GDM1 (cell line): ENCODE measurements at places on chromosomes 5 and 9.

- no peak for DNase-seq
Observed at GRCh38 chr5:141811287-141812155, 66.7 kb downstream of the PCDH1 start.

DNA sequence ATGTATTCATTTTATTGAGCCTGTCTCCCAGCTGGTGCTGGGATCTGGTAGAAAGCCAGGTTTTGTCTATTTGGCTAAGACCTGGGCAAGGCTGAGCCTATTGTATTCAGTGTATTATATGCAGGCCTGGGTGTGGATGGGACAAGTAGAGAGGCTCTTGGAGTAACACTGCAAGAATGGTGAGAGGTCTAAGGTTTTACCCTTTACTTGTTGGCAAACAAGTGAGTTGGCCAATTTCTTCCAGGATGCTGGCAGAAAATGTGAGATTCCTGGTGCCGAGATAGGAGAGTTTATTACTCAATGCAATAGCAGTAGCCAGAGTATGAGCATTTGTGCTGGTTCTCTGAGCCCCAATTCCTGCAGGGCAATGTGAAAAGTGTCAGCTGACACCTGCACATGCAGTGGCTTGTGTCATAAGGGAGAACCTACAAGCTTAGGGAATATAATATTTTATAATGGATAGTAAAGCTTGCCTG is 141.7 kb upstream of the PRLR start:
- no peak for DNase-seq

- no peak for DNase-seq
Observed at GRCh38 chr9:133558191-133559126, 24.0 kb downstream of the ADAMTSL2 start.

GRCh38 chr5:90055831-90056328 is 353.7 kb downstream of the CETN3 start:
- no peak for DNase-seq

- peak; percentile 36 for DNase-seq
Observed at GRCh38 chr9:68505681-68506409, 34.8 kb downstream of the TMEM252 start.

DNA sequence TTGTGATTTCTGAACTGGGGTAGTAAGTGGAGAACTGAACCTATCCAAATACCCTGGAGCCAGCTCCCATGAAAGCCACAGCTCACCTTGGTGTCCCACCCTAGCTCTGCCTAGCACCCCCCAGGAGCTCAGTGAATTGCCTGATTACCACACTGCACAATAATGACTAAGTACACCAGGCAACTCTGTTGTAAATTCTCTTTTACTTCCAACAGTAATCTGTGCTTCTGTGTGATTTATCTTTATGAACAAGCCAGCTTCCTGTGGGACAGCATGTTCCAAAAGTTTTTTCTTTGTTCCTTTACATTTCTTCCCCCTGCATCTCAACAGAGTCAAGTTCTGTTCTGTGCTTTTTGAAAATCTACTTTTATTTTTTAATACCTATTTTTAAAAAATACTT is 22.1 kb upstream of the GRPEL2 start:
- no peak for DNase-seq

DNA sequence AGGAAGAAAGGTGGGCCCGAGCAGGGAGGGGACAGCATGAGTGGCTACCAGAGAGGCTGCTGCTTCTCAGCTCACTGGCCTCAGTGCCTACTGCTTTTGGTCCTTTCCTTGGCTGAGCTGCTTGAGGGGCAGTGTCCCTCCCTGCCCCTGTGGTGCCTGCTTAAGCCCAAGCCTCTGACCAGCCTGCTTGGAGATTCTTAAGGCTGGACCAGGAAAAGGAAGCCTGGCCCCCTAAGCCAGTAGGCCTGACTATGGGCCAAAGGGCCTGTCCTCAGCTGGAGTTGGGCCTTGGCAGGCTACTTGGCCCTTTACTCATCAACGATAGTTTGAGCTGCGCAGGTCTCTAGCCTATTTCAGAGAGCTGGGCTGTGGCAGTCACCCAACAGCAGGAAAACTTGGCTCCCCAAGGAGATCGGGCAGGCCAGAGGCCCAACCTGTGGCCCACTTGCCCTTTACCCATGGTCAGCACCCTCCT is 24.9 kb downstream of the TCF7 start:
- DNase-seq: no peak

DNA sequence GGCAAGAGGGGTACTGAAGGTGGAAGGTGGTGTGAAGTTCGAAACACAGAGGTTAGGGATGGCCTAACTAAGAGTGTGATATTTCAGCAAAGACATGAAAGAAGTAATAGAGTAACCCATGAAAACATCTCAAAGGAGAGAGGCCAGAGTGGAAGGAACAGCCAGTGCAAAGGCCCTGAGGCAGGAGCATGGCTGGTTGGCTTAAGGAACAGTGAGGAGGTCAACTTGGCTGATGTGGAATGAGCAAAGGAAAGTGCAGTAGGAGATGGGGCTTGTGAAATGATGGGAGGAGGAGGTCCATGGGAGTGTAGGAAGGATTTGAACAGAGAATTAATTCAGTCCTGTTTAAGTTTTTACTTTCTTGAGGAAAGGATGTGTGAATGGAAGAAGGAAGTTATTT is 178.3 kb upstream of the ZNF608 start:
- no peak for DNase-seq

GRCh38 chr9:108588246-108588645 is 267.5 kb downstream of the ACTL7B start:
- DNase-seq: no peak

DNA sequence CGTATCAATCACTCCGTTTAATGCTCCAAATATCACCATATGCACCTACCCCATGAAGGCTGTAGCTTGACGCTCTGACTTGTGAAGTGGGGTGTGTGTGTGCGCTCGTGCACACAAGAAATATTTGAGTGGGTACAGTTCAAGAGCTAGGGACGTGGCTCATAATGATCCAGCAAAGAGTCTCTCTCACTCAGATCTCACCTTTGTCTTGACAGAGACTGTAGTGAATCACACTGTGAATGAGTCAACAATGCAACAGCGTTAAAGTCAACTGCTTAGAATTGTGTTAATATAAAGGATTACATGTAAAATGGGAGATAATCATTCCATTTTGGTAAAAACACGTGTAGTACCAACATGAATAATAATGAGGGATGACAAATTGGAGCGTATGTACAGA is 119.4 kb downstream of the MED27 start:
- DNase-seq: no peak

DNA sequence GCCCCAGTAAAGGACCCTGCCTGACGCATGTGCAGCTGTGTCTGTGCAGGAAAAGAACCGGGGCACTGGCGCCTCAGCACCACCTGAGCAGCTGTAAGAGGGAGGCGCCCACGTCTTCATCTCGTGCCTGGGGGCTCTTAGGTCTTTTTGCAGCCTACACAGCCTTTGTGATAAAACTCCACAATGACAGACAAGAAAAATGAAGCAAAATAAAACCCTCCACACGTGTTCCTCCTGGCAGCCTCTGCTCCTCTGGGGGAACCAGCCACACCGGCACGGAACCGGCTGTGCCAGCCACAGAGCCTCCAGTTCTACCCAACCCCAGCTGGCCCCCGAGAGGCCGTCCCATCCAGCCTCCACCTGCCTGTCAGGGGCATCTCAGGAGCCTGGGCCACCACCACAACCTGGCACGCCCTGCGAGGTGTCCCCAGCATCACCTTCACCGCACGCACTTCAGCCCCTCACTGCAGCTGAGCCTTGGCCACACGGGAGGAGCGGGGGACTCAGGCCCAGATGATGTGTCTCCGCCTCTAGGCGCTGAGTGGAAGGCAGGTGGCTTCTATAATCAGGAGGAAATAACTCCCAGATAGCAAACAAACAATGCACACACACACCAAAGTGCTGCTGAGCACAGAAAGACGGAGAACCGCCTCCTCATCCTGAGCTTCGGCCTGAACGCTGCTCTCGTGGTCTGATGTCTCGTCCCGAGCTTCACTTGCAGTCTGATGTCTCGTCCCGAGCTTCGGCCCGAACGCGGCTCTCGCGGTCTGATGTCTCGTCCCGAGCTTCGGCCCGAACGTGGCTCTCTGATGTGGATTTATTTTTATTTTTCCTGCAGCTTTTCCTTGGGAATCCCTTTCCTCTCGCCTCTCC is 28.6 kb upstream of the NSMF start:
- no peak for DNase-seq

GRCh38 chr9:101408374-101409078 is 9.9 kb downstream of the ZNF189 start:
- no peak for DNase-seq

- no peak for DNase-seq
Observed at GRCh38 chr9:92535940-92536850, at the start of gene ECM2. Gene ECM2 (minus strand): TSS chr9:92535990. CDS start chr9:92522866, 13,124 bp downstream.
